Mesothelial cell of epicardium (in vitro differentiated cells): ENCODE measurements at places on chromosomes 6 and 20. TPM values are rescaled to one million over a fixed set of nuclear protein-coding genes. Genes with fewer than 3 reads are reported as not detected.
A peak's percentile ranks its signal among the peaks of the same experiment; 100 is the strongest.

GRCh38 chr20:2164966-2165365 is 63.3 kb downstream of the STK35 start:
- no peak for DNase-seq
- no peaks in the 10 kb centered on the region for H3K4me1 ChIP-seq
- H3K27me3 ChIP-seq, result peaks cover 17% of the 10 kb centered on the region
- H3K27ac ChIP-seq, result no peak overlapping the region
- H3K4me3 ChIP-seq, result no peak overlapping the region

GRCh38 chr6:149438855-149439254 is 38.8 kb downstream of the SUMO4 start:
- H3K4me1 ChIP-seq, result peaks cover 31% of the 10 kb centered on the region
- H3K36me3 ChIP-seq, result no peaks in the 10 kb centered on the region
- no peaks in the 10 kb centered on the region for H3K27me3 ChIP-seq
- H3K4me3 ChIP-seq, result no peak overlapping the region
- no peak overlapping the region for H3K27ac ChIP-seq

DNA sequence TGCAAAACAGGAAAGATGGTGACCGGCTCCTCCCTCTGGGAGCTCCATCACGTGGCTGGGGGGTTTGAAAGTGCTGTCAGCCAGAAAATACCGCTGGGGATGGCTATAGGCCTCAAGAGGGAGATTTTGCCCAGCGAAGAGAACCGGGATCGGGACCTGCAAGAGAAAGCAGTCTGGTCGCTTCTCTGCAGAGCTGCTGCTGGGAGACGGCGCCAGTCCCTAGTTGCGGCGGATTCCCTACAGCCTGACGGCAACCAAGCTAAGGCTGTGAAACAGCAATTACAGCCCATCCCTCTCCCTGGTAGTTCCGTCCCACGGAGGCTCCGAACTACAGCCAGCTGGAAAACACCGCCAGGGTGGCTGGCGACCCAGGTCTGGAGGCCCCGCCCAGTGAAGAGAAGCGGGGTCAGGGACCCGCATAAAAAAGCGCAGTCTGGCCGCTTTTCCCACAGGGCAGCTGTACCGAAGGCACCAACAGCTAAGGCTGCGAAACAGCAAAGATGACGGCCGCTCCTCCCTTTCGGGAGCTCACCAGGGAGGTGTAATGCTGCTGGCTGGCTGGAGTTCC is 238.1 kb upstream of the IRAK1BP1 start:
- H3K27me3 ChIP-seq, result peaks cover 7% of the 10 kb centered on the region
- no peaks in the 10 kb centered on the region for H3K36me3 ChIP-seq
- H3K4me3 ChIP-seq, result no peak overlapping the region
- DNase-seq, result no peak

DNA sequence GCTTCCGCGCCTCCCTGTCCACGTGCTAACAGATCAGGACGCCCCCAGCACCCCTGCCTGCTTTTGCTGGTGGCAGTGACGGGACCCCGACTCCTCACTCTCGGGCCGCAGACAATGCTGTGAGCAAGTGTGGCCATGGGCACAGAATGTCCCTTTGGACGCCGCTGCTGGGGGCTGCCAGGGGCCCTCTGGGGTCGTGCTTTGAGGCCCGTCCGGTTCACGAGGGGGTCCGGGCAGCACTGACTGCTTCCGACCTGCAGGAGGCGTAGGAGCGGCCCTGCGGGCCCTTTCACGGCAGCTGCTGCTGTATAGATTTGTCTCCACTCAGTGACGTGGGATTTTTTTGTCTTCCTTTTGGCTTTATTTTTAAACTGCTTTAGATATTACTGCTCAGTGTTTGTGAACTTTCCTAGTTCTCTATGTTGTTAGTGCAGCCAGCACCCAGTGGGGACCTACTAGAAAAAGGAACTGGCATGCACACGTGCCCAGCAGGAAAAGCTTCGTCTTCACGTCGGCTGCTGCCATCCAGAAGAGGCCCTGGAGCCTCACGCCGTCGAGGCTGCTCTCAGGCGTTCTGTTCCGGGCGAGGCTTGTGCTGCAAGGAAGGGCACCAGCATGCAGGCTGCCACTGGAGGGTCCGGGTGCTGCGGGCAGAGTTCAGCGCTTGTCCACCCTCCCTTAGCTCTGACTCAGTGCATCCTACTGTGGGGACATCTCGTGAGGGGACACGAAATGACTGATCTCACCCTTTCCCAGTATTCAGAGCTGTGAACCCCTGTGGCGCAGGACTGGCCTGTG is 21.7 kb downstream of the UCKL1 start:
- peaks cover 38% of the 10 kb centered on the region for H3K36me3 ChIP-seq
- H3K27ac ChIP-seq, result no peak overlapping the region
- no peaks in the 10 kb centered on the region for H3K4me1 ChIP-seq
- DNase-seq, result no peak
- no peaks in the 10 kb centered on the region for H3K27me3 ChIP-seq

DNA sequence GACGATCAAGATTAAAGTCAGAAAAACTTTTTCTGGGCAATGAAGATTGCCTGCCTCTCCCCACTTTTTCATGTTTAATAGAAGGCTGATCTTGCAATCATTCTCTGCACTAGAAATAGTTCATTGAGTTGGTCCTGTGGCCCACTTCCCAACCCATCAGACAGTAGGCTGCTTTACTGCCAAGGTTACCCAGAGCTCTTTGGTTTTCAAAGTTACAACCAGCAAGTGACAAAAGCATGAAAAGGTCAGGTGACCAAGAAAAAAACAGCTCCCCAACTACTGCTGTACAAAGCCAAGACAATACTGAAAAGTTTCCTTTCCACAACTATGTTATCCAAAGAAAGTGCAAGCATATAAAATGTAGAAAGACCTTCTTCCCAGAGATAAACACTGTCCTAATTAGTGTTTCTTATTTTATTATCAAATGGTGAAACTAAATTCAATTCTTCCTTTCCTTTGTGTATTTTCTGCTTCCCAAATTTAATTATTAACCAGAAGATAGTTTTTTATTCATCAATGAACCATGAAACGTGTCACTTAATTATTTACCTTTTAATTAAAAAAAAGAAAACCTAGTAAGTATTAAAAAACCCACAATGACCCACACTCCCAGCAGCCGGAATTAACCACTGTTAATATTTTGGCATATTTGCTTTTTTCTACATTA is 16.6 kb downstream of the DNAAF9 start:
- H3K36me3 ChIP-seq, result peaks cover 13% of the 10 kb centered on the region
- H3K27me3 ChIP-seq, result no peaks in the 10 kb centered on the region
- H3K27ac ChIP-seq, result no peak overlapping the region
- no peak overlapping the region for H3K4me3 ChIP-seq
- no peaks in the 10 kb centered on the region for H3K4me1 ChIP-seq

GRCh38 chr6:121544691-121545090 is 109.2 kb downstream of the GJA1 start:
- no peak for DNase-seq
- H3K4me1 ChIP-seq, result peaks cover 27% of the 10 kb centered on the region
- no peak overlapping the region for H3K27ac ChIP-seq
- no peaks in the 10 kb centered on the region for H3K36me3 ChIP-seq

DNA sequence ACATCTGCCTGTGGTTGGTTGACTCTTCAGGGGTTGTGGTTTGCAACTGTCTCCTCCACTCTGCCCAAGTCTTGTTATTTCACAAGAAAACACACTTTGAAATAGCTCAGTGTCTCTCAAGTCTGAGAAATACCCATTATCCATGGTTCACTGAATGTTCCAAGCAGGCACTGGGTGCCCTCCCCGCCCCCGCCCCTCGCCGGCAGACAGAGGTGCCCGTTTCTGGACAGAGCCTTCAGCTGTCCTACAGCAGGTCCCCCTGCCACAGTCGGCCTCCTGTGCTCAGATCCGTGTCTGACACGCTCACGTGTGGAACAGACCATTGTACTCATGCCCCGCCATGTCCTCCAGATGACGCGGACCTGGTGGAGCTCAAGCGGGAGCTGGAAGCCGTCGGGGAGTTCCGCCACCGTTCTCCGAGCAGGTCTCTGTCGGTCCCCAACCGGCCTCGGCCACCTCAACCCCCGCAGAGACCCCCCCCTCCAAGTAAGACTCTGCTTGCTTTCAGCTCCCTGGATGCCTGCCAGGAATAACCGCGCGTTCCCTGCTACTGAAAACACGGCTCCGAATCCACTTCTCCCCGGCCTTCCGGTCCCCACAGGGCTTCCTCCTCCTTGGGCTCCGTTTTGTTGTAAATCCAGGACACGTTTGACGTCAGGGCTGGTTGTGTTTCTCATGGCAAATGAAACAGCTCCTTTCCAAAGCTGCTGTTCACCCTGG is 81.4 kb downstream of the SERAC1 start:
- H3K4me1 ChIP-seq, result no peaks in the 10 kb centered on the region
- H3K27me3 ChIP-seq, result no peaks in the 10 kb centered on the region
- DNase-seq, result no peak
- peaks cover 50% of the 10 kb centered on the region for H3K36me3 ChIP-seq
- H3K27ac ChIP-seq, result no peak overlapping the region

DNA sequence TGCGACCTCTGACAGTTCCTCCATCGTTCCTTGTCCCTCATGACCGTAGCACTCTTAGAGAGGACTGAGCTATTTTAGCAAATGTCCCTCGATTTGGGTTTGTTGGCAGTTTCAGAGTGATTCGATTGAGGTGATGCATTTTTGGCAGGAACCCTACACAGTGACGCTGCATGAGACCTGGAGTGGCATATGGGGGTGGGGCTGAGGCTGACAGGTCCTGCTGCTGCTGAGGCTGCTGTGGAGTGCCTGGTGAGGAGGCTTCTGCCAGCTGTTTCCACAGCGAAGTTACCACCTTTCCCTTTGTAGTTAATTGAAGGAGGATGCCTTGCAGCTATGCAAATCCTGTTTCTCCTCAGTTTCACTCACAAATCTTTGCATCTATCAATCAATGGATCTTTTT is 19.8 kb downstream of the PXDC1 start:
- H3K4me1 ChIP-seq, result peaks cover 22% of the 10 kb centered on the region
- no peaks in the 10 kb centered on the region for H3K27me3 ChIP-seq
- no peak overlapping the region for H3K4me3 ChIP-seq
- DNase-seq, result no peak
- H3K36me3 ChIP-seq, result peaks cover 45% of the 10 kb centered on the region
- peak overlapping the region; percentile 91 for H3K27ac ChIP-seq

GRCh38 chr20:58700823-58701222 is 8.2 kb downstream of the NPEPL1 start:
- peak; percentile 17 for DNase-seq
- no peaks in the 10 kb centered on the region for H3K27me3 ChIP-seq
- H3K4me1 ChIP-seq, result peaks cover 9% of the 10 kb centered on the region
- H3K36me3 ChIP-seq, result peaks cover 53% of the 10 kb centered on the region

GRCh38 chr6:43915208-43915869 is 145.3 kb downstream of the VEGFA start:
- H3K4me1 ChIP-seq, result peaks cover 24% of the 10 kb centered on the region
- no peaks in the 10 kb centered on the region for H3K36me3 ChIP-seq
- no peak for DNase-seq
- H3K4me3 ChIP-seq, result no peak overlapping the region
- H3K27ac ChIP-seq, result no peak overlapping the region
- H3K27me3 ChIP-seq, result peaks cover 4% of the 10 kb centered on the region

GRCh38 chr6:137811121-137811915 is 55.7 kb upstream of the TNFAIP3 start:
- H3K36me3 ChIP-seq, result no peaks in the 10 kb centered on the region
- H3K27ac ChIP-seq, result peak overlapping the region; percentile 48
- DNase-seq, result no peak
- H3K4me3 ChIP-seq, result no peak overlapping the region

DNA sequence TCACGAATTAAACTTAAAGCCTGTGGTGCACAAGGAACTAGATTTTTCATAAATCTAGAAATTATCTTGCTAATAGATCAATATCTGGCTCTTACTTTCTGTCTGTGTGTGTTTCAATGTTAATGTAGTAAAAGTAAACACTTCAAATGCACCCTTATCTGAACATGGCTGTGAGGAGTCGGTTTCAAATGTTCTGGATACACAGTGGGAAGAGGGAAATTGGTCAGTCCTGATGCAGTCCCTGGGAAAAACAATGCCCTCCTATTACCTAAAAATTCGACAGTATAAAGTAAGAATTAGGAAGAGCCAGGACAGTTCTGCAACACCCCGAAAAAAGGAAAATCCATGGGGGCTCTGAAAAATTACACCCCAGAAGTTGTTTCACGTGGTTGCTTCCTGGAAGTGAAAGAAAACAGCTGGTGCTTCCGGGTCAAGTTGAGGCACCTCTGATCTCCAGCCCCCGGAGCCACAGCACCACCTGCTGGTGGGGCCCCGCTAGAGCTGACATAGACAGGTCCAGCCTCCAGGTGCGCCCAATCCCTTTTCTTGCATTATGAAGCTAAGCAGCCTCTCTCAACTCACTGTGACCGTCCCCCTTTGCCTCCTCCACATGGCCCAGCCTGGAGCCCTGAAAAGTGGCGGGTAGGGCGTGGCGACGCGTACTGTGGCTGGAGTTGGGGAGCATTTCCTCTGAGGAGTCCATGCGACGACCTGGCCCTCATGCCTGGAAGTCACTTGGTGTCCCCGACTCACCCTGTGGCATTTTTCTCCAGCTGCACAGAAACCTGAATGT is 8.3 kb downstream of the SEMG2 start:
- H3K4me1 ChIP-seq, result no peaks in the 10 kb centered on the region
- no peak for DNase-seq
- H3K36me3 ChIP-seq, result no peaks in the 10 kb centered on the region
- no peak overlapping the region for H3K27ac ChIP-seq
- H3K27me3 ChIP-seq, result peaks cover 76% of the 10 kb centered on the region

- H3K27me3 ChIP-seq, result peaks cover 24% of the 10 kb centered on the region
- no peak overlapping the region for H3K27ac ChIP-seq
- peaks cover 4% of the 10 kb centered on the region for H3K4me1 ChIP-seq
- DNase-seq, result no peak
- H3K36me3 ChIP-seq, result no peaks in the 10 kb centered on the region
- no peak overlapping the region for H3K4me3 ChIP-seq
Measured at GRCh38 chr6:1139155-1139890, 172.6 kb upstream of the FOXQ1 start.

DNA sequence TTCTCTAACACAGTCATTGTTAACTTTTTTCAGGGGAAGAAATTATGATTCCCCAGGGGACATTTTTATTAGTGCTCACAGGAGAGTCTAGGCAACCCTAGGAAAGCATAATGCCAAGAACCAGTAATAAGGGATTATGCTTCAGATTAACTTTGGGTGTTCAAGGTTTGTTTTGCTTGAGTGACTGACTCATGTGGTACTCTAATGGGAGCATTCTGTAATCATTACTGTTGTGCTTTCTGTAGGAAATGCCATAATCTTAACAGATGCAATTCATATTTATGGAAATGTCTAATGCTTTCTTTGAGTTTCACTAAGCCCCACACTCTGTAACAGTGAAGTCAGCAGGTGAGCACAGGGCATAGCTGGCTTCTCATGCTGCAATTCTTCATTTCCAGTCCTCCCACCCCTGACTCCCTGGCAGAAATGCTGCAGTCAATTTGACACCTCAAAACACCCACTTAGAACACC is 263.4 kb upstream of the MAN1A1 start:
- no peak overlapping the region for H3K27ac ChIP-seq
- no peak for DNase-seq

- no peaks in the 10 kb centered on the region for H3K36me3 ChIP-seq
- no peak for DNase-seq
- no peak overlapping the region for H3K4me3 ChIP-seq
- H3K27me3 ChIP-seq, result no peaks in the 10 kb centered on the region
- peak overlapping the region; percentile 5 for H3K27ac ChIP-seq
Measured at GRCh38 chr6:44192428-44193041, 24.2 kb upstream of the MYMX start.

Gene OR2H1
- total RNA-seq, result not detected in 3 replicates

Gene SLC17A3
- total RNA-seq, result not detected in 3 replicates

Gene TOX2
- 0.64 to 0.94 TPM (median 0.70 TPM) in 3 replicates for total RNA-seq

Gene LY6G6F
- total RNA-seq, result not detected in 3 replicates
